ENCODE measurements at places on chromosomes 6 and 20. TPM values are rescaled to one million over a fixed set of nuclear protein-coding genes. Genes with fewer than 3 reads are reported as not detected.

DNA sequence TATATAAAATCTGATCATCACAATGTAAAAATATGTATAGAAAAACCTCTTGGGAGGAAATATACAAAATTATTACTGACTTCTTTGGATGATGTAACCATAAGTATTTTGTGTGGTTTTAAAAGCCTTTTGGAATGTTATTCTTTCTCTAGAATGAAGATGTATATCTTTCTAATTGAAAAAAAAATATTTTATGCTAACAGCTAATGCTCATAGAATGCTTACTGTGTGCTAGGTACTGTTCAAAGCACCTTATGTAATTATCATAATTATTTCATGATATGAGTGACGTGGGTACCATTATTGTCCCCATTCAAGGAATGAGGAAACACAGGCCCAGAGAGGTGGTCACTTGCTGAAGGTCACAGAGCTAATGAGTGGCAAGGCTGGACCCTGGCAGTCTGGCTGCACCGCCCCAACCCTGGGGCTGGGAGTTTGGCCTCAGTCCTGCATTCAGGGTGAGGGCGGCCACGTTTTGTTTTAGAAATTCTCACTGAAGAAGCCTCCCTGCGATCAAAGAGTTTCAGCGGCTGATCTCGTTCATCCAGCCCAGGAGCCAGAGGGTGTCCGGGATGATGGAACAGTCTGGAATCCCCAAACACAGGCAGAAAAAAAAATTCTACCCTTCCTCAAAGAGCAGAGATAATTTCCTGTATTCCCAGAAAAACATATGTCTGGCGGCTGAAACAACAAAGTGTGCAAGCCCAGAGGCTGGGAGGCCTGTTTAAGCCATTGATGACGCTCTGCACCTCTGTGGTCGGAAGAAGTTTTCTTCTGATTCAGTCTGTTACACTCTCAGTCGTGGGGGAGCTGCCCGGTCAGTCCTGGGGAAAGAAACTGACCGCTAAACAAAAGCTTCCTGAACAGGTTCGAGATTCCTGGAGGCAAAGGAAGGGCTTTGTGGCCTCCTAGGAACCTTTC lies 37.3 kb downstream of the TFEB start:
- DNase-seq: no peak

GRCh38 chr6:3848925-3849605 lies at the start of gene FAM50B:
TSS of gene FAM50B (plus strand) at chr6:3849373. CDS start at chr6:3849812, 439 bp downstream.
- DNase-seq: peak; percentile 86

The TDRD6 gene
- total RNA-seq: 1.2 TPM

The ARHGAP18 gene
- 8.6 TPM for total RNA-seq

DNA sequence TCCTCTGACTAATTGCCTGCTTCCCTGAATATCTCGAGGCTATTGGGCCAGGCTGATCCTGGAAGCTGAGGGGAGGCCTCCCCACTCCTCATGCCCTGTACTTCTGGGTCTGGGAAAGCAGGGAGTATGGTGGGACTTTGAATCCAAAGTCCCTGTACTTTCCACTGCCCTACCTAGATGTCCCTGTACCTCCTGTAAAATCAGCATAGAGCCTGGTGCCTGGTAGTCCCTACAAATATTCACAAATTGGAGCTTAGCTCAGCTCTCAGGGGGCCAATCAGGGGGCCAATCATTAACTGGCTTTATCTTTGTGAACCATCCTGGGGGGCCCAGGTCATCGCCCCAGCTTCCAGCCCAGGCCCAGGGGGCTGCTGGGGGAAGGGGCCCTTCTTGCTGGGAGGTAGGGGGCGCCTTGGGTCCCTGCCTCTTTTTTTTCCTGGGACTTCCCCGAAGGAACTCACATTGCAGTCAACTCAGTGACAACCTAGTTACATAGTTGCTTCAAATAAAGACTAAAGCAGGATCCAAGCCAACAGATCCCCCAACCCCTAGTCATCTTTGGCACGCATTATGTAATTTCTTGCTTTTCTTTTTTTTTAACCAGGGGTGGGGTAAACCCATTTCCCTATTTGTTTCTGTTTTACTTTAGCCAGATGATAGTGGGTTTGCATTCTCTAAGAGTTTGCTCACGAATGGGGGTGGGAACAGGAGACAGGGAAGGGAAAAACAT lies 6.9 kb upstream of the VEGFA start:
- no peak for DNase-seq

DNA sequence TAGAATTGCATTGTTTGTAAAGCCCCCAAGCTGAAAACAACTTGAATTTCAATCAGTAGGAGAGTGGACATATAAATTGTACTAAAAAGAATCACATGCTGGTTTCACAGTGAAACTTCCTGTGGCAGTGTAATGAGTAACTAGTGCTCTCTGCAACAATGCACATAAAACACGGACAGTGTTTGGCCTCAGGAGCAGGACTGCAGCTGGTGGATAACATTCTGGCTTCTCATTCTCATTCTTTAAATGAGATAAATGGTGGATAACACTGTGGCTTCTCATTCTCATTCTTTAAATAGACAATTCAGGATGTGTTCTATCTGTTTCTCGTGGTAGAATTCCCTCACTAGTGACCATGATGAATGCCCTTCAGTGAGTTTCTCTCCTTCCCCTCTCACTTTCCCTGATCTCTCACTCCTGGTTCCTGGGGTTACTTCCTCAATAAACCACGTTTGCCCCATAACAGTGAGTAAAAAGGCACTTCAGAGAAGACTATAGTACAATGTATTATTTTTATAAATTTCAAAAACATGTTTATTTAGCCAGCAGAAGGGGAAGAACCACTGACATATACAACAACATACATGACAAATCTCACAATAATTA lies 59.9 kb downstream of the SLC22A2 start:
- no peak for DNase-seq

The CD93 gene
- total RNA-seq: 13.6 TPM

GRCh38 chr6:41209547-41210320 lies 8.8 kb upstream of the TREML2 start:
- no peak for DNase-seq

GRCh38 chr6:52908526-52908925 lies 972 bp downstream of the GSTA3 start:
- DNase-seq: no peak

DNA sequence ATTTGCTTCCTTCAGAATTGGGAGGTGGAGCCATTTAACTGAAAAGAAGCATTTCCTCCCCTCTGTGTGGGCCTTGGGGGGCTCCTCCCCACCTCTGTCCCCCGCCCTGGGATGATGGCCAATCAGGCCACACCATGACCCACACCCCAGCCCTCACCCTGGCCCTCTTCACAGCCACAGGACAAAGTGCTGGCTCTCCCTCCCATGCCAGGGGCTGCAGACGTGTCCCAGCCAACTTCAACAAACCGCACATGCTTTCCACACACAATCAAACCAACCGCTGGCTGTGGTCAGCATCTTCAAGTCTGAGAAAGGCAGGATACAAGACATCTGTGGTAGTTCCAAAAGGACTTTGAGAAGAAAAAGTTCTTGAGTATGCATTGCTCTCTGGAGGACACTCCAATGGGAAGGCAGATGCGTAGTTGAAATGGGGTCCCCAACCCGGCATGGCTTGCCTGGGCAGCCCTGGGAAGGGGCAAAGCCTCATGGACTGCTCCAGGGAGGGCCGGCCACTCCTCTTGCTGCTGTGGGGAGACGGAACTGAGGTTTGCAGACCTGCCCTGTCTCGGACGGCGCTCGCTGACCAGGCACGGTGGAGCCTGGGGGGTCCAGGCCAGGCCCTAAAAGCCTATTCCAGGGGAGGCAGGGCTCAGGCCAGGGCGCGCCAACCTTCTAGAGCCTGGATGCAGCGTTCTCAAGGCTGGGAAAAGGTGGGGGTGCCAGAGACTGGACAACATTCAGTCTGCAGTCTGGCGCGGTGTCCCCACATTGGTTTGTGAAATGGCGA lies 12.2 kb downstream of the TTLL2 start:
- no peak for DNase-seq

DNA sequence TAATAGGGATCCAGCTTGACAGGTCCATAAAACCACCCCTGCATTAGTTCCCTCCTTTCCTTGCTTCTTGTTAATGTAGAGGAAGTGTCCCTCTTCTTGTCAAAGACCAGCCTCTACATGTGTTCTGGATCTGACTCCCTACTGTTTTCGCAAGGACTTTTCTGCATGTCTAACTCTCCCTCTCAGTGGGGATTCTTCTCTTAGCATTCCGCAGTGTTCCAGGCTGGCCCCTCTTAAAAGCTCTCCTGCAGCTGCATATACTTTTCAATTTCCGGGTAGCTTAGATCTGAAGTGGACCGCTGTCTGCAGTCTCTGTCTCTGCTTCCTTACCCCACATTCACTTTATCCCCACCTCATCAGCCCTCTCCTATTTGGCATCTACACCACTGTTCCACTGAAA lies 96.1 kb upstream of the MAN1A1 start:
- no peak for DNase-seq

- DNase-seq: no peak
Measured at GRCh38 chr20:55166063-55166462, 690.7 kb downstream of the DOK5 start.

The JAG1 gene
- total RNA-seq: 26.0 TPM

DNA sequence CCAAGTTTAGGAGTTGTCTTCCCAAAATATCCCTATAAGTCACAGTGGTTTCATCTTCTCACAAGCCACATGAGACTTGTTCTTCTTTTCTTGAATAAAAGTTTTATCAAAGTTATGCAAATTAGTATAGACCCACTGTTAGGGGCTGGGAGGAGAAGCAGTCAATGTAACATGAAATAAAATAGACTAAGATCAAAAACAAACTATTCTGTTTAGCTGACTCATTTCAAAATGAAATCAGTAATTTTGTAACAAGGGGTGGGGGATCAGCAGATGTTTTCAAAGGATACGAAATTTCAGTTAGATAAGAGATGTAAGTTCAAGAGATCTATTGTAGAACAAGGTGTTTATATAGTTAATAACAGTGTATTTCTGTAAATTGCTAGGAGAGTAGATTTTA lies 339.6 kb upstream of the PRDM1 start:
- no peak for DNase-seq

DNA sequence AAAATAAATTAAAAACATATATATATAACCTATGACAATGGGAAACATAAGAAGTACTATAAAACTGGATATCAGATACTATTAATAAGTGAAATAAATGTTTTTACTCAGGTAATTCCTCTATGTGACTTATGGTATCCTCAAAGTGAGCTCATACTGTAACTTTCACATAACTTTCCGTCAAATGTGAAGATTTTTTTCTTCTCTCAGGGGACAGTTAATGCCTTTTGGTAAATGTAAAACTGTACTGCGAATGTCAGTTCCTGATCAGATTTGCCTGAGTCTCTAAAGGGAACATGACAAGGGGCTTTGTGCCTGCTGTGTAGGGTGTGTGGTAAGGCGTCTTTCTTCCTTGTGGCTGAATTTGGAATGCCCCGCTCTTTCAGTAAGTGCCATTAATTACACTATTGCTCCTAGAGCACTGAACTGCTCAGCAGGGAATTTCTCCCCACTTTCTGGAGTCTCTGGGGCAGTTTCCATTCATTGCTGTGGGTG lies 271.8 kb downstream of the PRL start:
- DNase-seq: no peak

- DNase-seq: no peak
Measured at GRCh38 chr6:51116723-51117122, 298.1 kb downstream of the TFAP2B start.

DNA sequence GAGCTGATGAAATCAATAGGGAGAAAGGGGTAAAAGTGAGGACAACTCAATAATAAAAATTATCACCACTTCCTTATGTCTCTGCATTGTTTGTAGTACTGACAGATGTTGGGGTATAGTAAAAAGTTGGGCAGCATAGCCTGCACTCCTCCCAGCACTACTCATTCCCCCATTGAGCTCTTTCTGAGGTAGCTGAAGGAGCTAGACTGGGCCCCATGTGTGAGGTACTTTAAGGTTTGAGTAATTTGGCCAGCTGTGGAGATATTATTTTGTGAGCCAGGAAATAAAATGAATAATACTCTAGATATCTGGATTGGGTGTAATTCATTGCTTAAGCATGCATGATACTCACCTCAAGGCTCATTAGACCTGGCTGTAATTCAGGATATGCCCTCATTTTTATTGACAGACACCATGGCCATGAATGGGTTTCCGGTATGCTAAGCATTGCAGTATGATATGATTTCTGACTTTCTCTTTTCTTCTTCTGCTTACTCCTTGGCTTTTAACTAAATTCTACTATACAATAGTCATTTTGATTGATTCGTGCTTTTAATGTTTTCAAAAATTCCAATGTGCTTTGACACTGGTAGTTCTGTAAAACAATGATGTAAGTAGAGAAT lies 283.9 kb upstream of the RIMS1 start:
- DNase-seq: no peak

GRCh38 chr6:147922799-147923198 lies 414.3 kb downstream of the SAMD5 start:
- no peak for DNase-seq

The TXLNB gene
- 0.62 TPM for total RNA-seq

GRCh38 chr6:145904868-145905267 lies 59.3 kb downstream of the SHPRH start:
- DNase-seq: no peak

DNA sequence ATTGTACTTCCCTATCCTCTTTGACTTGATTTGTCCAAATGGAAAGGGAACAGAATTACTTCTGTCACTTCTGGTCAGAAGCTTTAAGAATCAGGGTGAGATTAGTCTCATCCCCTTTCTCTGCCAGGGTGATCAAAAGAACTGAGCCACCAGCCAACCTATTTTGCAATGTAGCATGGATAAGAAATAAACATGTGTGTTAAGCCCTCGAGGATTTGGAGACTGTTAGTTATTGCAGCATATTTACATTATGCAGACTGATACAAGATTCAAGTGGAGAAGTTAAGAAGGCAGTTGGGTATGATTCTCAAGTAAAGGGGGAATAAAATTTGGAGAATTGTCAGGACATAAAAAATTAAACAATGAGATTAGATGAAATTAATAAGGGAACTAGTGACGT lies 106.0 kb downstream of the FRK start:
- DNase-seq: no peak

The UNC5CL gene
- 0.16 TPM for total RNA-seq

- no peak for DNase-seq
Measured at GRCh38 chr6:124463271-124463670, 499.0 kb upstream of the RNF217 start.

DNA sequence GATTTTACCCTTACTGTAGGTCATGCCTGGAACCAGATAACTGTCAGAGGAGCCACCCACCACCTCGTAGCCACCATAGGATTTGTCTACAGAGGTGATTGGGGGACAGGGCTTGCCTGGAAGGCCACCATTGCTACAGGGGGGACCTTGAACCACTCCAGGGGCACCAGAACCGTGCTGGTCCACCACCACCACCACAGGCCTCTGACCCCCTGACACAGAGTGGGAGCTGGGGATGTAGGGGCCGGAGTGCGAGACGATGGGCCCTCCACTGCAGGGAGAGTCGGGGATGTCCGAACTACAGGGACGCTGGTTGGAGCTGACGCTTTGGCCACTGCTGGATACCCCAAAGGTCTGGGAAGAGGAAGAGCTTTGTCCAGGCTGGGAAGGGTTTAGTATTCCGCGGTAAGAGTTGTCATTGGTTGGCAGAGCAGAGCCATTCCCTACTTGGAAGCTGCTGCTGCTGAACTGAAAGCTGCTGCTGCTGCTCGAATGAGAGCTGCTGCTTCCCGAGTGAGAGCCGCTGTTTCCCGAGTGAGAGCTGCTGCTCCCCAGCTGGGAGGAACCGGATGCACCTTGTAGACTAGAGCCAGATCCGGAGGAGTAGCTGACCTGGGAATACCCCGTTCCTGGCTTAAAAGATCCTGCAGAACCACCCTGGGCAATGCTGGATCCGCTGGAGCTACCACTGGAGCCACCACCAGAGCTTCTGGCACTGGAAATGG lies 2.2 kb downstream of the PSORS1C1 start:
- no peak for DNase-seq
